ENCODE measurements at places on chromosomes 16 and 17.

DNA sequence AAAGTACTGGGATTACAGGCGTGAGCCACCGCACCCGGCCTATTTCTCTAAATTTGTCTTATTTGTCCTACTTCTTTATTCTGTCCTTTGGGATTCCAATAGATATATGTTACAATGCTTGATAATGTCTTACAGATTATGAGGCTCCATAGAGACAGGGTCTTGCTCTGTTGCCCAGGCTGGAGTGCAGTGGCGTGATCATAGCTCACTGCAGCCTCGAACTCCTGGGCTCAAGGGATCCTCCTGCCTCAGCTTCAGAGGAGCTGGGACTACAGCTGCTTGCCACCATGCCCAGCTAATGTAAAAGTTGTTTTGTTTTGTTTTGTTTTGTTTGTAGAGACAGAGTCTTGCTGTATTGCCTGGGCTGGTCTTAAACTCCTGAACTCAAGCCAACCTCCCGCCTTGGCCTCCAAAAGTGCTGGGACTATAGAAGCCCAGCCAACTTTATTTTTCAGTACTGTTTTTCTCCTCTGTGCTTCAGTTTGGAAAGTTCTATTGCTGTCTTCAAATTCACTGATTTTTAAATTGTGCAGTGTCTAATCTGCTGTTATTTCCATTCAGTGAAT lies 10.3 kb downstream of the ANKRD13B start:
- no peak for DNase-seq

GRCh38 chr17:2453866-2454265 lies 53.0 kb upstream of the MNT start:
- no peak for DNase-seq

DNA sequence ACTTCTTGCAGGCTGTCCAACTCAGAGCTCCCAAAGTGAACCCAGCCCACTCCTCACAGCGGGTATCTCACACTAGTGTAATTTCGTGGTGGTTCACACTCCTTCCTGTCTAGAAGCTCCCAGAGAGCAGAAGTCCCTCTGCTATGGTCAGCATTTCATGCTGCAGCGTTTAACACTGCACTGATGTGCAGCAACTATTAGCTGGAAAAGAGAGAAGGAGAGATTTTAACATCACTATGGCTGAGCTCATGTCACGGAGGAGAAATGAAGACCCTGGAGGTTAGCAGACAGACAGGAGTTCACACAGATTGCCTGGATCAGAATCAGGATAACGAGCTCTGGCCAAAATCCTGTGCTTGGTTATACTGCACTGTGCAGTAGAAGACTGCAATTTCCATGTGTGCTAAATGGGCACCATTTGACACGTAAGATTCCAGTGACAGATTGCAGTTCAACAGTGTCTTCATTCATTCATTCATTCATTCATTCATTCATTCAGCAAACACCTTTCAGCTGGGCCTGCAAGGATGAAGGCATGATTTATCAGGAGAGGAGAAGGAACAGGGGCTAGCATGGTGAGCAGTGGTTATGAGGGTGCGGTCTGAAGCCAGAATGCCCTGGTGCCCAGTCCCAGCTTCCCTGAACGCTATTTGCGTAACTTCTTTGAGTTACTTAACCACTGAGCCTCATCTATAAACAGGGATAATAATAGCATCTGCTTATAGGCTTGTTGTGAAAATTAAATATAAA lies 5.3 kb upstream of the CCL1 start:
- no peak for DNase-seq

DNA sequence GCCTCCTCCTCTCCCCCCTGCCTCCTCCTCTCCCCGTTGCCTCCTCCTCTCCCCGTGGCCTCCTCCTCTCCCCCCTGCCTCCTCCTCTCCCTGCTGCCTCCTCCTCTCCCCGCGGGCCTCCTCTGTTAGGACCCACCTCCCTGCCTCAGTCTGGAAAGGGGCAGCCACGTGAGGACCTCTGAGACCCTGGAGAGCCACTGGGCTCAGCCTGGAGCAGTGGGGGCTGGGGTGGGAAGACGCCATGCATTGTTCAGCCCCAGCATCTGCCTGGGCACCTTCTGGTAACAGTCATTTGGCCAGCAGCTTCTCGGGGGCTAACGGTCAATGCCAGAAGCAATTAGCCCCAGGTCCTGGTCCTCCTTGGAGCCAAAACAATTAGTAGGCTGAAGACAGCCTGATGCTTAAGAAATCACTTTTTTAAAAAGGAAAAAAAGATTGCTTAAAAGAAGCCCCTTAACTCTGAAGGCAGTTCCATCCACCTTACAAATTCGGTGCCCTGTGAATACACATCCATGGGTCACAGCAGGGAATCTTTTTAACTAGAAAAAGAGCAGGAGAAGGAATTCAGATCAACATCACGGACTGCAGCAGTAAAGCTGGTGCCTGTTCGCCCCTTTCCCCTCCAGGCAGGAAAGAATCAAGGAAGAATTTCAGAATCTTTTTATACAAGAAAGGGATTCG lies 29.8 kb downstream of the NXN start:
- DNase-seq = no peak

- DNase-seq = no peak
Observed at GRCh38 chr17:65503557-65503956, 57.9 kb downstream of the AXIN2 start.

GRCh38 chr16:51825779-51826178 lies 674.7 kb upstream of the SALL1 start:
- no peak for DNase-seq

All from AG08395 (cell line).